Uterus (tissue), 4 donors: ENCODE measurements at places on chromosomes 4 and X. TPM values are rescaled to one million over a fixed set of nuclear protein-coding genes. Genes with fewer than 3 reads are reported as not detected.

- DNase-seq, result no peak
Measured at GRCh38 chrX:9108054-9108453, 74.1 kb upstream of the FAM9B start.

DNA sequence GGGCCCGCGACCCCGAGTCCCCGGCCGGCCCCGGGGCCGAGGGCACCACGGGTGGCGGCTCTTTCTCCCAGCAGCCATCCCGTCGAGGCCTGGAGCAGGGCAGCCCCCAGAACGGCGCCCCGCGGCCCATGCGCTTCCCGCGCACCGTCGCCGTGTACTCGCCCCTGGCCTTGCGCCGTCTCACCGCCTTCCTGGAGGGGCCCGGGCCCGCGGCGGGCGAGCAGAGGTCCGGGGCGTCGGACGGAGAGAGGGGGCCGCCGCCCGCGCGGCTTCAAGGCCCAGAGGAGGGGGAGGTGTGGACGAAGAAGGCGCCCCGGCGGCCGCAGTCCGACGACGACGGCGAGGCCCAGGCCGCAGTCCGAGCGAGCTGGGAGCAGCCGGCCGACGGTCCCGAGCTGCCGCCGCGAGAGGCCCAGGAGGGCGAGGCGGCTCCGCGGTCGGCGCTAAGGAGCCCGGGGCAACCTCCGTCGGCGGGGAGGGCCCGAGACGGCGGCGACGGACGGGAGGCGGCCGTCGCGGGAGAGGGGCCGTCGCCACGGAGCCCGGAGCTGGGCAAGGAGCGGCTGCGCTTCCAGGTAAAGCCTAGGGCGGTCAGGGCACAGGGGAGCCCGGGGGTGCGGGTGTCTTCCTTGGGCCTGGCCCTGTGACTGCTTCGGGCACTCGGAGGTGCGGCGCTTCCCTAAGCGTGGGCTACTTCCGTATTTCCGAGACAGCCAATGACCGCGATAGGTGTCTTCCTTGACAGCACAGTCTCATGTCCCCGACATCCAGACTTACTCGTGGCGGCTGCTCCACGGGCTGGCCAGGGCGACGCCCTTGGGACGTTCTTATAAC is 845 bp downstream of the ZAR1 start:
- no peak for DNase-seq

GRCh38 chr4:53695540-53696463 is 104.5 kb upstream of the LNX1 start:
- DNase-seq, result no peak

GRCh38 chr4:115113506-115114106 is at the start of gene NDST4:
NDST4 (minus strand) TSS chr4:115113620; CDS start chr4:115077036, 36,584 bp downstream.
- no peak for DNase-seq

DNA sequence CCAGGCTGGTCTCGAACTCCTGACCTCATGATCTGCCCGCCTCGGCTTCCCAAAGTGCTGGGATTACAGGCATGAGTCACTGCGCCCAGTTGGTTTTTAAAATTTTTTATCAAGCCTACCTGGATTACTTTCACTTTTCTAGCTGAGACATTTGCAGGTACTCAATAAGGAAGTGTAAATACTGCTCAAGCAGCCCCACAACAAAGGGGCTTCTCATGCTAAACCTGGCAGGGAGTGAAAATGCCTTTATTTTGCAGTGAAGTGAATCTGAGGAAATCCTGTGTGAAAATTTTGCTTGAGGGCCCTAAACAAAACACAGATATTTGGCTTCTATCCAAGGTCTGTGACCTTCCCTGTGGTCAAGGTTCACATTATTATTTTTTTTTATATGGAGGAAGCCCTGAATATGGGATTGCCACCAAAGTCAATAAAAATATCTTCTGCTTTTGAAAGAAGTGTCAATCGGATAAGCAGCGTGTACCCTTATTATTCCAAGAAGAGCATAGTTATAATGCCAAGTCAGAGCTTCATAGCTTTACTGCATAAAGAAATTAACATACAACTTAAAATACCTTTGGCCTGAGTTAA is 481.0 kb downstream of the SH2D1A start:
- DNase-seq, result no peak

GRCh38 chr4:185592845-185593488 is 57.7 kb upstream of the PDLIM3 start:
- DNase-seq, result no peak

DNA sequence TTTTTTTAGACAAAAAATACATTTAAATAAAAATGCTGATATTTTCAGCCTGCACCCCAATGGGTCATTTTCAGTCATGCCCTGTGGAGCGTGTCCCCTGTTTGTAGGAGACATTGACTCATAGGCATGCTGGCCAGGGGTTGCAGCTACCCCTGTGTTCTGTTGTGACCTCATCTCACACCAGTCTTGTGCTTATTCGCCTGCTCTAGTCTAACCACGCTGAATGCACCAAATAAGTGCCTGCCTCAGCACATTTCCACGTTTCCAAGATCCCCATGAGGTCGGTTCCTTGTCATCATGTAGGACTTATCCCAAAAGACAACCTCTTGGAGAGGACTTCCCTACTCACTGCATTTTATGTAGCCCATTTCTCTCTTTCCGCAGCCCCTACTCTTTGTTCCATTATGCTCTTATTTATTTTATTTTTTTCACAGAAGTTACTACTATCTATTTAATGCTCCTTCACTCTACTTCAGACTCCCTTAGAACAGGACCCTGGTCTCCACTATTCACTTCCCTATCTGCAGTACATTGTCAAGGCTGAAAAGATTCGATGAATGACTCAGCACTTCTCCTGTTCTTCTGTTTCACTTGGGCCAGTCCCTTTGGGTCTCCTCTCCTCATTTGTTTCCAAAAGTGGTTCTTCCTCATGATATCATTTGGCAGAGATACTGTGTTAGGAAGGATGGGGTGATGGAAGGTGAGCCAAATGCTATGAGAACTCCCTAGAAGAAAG is 109.7 kb downstream of the MSL3 start:
- DNase-seq, result no peak

- DNase-seq, result no peak
Measured at GRCh38 chr4:5992828-5993321, 25.4 kb downstream of the C4orf50 start.

GRCh38 chr4:143294310-143294709 is 42.4 kb upstream of the GAB1 start:
- DNase-seq, result peak; percentile 91

DNA sequence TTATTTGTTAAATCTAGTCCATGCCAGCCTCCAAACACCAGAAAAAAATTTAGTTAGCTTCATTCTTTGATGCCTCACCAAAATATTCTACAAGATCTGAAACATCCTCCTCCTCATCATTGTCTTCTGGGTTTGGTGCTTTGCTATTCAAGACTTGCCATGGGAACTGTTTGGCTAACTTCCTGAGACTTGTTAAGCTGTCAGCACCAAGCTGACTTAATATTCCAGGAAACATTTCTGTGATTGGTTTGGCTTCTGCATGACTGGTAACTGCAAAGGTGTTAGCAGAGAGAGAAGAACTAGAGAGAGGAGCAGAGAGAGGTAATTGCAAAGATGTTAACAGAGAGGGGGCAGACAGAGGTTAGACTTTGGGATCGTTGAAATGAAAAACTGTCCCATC is 101.3 kb downstream of the PALLD start:
- DNase-seq, result peak; percentile 25

GRCh38 chrX:122244080-122244479 is 940.0 kb upstream of the GRIA3 start:
- no peak for DNase-seq

DNA sequence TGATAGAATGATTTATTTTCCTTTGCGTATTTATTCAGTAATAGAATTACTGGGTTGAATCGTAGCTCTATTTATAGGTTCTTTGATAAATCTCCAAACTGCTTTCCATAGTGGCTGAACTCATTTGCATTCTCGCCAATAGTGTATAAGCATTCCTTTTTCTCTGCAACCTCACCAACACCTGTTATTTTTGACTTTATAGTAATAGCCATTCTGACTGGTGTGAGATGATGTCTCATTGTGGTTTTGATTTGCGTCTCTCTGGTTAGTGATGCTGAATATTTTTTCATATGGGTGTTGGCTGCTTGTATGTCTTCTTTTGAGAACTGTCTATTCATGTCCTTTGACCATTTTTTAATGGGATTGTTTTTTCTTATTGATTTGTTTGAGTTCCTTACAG is 160.7 kb downstream of the MID1IP1 start:
- DNase-seq, result no peak

GRCh38 chr4:168248176-168248710 is 70.3 kb downstream of the DDX60 start:
- no peak for DNase-seq

DNA sequence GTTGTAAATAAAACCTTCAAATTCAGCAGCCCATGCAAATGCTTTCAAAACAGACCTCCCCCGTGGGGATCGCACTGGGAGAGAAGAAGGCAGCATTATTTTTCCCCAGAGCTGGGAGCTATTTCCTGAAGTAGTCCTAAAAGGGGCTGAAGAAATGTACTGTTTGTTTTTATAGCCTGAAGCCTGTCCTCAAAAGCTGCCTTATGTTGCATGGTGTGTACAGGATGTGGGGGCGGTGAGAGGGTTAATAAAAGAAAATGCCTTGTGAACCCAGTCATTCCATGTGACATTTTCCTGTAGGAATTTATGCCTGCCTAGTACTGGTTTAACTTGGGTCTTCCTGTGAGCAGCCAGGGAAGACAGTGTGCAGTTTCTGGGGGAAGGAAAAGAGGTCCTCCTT is 144.1 kb downstream of the SOWAHB start:
- no peak for DNase-seq

GRCh38 chr4:82422616-82423015 is 7.6 kb downstream of the HNRNPDL start:
- no peak for DNase-seq

- no peak for DNase-seq
Measured at GRCh38 chr4:3819210-3819919, 53.2 kb downstream of the ADRA2C start.

DNA sequence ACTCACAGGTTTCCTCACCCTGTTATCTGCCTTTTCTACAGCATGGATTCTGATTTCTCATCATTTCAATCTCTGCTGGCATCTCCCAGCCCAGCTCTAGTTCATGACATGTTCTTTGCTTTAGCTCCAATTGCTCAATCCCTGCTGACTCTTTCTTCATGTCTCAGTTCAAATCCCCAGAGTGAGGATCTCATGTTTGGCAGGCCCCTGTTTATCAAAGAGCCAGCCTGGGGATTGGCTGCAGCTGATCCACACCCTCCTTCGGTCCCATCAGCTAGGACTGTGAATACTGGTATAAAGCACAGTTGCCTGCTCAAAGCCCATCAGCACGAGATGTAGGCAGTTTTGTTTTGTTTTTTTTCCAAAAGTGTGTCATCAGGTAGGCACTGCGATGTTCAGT is 14.4 kb upstream of the CC2D2A start:
- peak; percentile 52 for DNase-seq

DNA sequence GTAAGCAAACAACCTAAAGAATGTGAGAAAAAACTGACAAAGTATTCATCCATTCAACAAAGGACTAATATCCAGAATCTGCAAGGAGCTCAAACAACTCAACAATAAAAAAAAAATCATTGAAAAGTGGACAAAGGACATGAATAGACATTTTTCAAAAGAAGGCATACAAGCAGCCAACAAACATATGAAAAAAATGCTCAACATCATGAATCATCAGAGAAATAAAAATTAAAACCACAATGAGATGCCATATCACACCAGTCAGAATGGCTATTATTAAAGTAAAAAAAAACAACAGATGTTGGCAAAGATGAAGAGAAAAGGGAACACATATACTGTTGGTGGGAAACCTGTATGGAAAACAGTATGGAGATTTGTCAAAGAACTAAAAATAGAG is 120.7 kb upstream of the ADGRL3 start:
- DNase-seq, result no peak

- peak; percentile 52 for DNase-seq
Measured at GRCh38 chr4:118765399-118765798, 70.5 kb downstream of the SEC24D start.

DNA sequence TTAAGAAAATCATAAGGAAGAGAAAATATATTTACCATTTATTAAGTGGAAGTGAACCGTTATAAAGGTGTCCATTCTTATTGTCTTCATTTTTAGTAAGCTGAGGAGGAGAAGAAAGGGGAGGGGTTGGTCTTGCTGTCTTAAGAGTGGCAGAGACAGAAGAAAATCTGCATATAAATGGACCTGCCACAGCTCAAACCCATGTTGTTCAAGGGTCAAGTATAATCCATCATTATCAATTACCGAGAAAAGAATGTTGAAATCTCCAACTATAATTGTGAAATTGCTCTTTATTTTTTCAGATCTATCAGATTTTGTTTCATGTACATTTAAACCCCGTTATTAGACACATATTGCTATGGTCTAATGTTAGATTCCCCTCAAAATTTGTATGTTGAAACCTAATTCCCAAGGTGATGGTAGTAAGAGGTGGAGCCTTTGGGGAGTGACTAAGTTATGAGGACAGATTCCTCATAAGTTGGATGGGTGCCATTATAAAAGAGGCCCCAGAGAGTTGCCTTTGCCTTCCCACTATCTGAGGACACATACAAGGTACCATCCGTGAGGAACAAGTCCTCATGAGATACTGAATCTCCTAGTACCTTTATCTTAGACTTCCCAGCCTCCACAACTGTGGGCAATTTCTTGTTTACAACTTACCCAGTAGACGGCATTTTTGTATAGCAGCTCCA is 58.5 kb upstream of the SMAD1 start:
- DNase-seq, result no peak

DNA sequence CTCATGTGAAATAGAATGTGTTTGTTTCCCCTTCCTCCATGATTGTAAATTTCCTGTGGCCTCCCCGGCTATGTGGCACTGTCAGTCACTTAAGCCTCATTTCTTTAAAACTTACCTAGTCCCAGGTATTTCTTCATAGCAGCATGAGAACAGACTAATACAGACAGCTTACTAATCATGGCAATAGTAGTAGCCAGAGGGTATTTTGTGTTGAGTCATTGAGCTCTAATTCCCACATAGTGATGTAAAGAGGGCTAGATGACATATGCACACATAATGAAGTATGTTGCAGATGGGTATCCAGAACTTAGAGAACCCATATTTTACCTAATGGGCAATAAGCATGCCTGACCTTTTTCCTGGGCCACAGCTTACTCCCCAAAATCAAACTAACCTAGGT is 1197.2 kb downstream of the PCDH7 start:
- no peak for DNase-seq

DNA sequence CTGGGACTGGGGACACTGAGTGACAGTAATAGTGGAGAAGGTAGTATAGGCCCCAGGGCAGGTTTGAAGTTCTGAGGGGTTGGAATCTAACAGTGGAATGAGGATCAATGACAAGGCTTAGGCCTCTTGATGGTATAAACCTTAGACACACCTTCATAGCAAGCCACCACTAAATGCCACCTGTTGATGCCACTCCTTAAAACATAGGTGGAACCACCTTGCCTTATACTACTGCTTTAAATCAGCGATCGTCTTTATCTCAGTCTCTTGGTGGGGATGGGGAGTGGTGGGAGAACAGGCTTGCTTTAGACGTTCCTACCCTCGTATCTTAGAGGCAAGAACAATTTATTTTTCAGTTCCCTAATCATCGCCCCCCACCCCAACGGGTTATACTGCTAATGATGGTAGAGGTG is 1.2 kb downstream of the RAB33B start:
- DNase-seq, result no peak

CPZ gene
- 45.8 TPM for total RNA-seq

HTR2C gene
- 15.7 TPM for total RNA-seq

SLC9A6 gene
- total RNA-seq, result 7.9 TPM

SRPX2 gene
- total RNA-seq, result 23.8 TPM

SETD7 gene
- 38.9 TPM for total RNA-seq

LRCH2 gene
- total RNA-seq, result 23.3 TPM

NXF2B gene
- total RNA-seq, result not detected

STPG2 gene
- 0.61 TPM for total RNA-seq

UCP1 gene
- not detected for total RNA-seq

SLC16A2 gene
- 26.1 TPM for total RNA-seq

PLP2 gene
- 4.6 TPM for total RNA-seq

TBC1D14 gene
- total RNA-seq, result 61.2 TPM

PLS3 gene
- 268 TPM for total RNA-seq
